ENCODE measurements at places on chromosomes 5 and 9.

DNA sequence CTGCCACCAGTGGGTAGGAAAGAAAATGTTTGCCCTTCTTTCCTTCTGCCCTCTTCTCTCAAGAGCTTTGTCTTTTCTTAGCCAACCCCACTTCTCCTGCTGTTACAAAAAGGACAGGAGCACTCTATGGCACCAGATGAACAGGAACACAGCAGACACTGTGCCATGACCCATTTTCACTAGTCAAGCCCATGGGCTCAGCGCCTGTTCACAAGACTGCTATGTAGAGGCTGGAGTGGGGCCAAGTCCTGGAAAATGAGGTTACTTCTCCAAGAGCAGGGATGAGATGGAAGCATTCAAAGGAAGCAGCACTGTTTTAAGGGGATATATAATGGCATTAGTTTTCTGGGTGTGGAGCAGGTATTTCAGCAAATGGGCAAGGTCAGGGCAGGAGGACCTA lies 46.8 kb upstream of the GRAMD2B start:
- DNase-seq, result no peak

DNA sequence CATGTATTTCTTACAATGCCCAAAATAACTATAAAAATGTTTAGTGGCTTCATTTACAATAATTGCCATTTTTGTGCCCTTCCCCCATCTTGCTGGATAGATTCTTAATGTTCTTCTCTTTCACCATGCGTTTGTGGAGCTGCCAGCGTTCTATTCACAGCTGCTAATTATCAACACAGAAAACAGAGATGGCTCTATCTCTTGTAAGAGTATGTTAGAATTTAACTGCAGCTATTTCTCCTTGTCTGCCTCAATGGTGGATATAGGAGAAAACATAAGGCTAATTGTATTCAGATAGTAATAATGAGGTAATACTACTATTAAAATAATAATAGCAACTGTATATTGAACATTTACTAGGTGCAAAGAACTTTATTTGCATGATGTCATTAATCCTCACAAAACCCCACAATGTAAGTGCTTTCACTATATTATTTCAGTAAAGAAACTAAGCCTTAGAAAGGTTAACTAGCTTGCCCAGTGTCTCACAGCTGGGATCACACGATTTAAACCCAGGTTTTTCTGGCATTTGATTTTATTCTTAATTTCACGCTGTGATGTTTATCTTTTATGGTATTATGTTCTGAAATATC lies 50.1 kb downstream of the JAKMIP2 start:
- DNase-seq, result no peak

GRCh38 chr9:89436963-89437625 lies 60.8 kb downstream of the SEMA4D start:
- DNase-seq, result no peak

- no peak for DNase-seq
Measured at GRCh38 chr9:104094534-104095015, 466 bp downstream of the SMC2 start.

- DNase-seq, result no peak
Measured at GRCh38 chr5:124043456-124043855, 531.5 kb downstream of the CSNK1G3 start.
